ENCODE measurements at places on chromosomes 7 and 10. TPM values are rescaled to one million over a fixed set of nuclear protein-coding genes. Genes with fewer than 3 reads are reported as not detected.

The FAM237B gene
- not detected for polyA plus RNA-seq

The HGF gene
- polyA plus RNA-seq: 1.2 TPM

The MOGAT3 gene
- polyA plus RNA-seq: 69.3 TPM

The DNAH11 gene
- polyA plus RNA-seq: not detected

The ADAM22 gene
- polyA plus RNA-seq: 7.6 TPM

The HKDC1 gene
- polyA plus RNA-seq: 45.7 TPM

The C10orf67 gene
- polyA plus RNA-seq: not detected

GRCh38 chr10:95242581-95243317, 48.1 kb downstream of the PDLIM1 start:
- DNase-seq: peak; percentile 39

- no peak for DNase-seq
These were observed 494 bp upstream of the CFAP43 start for GRCh38 chr10:104232613-104233102.

- no peak for DNase-seq
These were observed 1016.4 kb upstream of the SORCS1 start for GRCh38 chr10:108180878-108181277.

DNA sequence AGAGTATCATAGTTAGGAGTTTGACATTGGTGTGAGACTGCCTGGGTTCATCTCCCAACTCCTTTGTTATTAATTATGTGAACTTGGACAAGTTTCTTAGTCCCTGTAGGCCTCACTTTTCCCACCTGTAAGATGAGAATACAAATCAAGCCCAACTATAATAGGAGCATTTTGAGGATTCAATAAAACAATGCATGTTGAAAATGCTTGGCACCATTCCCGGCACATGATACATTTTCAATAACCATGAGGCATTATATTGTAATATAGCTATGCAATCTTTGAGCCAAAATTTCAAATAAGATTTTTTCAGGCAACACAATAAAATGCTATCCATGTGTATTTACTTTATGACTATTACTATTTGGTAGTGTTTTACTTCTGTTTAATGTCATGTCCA, 229.0 kb upstream of the SP4 start:
- DNase-seq: no peak

- DNase-seq: no peak
These were observed 41.8 kb downstream of the PLEKHA8 start for GRCh38 chr7:30070052-30070451.

DNA sequence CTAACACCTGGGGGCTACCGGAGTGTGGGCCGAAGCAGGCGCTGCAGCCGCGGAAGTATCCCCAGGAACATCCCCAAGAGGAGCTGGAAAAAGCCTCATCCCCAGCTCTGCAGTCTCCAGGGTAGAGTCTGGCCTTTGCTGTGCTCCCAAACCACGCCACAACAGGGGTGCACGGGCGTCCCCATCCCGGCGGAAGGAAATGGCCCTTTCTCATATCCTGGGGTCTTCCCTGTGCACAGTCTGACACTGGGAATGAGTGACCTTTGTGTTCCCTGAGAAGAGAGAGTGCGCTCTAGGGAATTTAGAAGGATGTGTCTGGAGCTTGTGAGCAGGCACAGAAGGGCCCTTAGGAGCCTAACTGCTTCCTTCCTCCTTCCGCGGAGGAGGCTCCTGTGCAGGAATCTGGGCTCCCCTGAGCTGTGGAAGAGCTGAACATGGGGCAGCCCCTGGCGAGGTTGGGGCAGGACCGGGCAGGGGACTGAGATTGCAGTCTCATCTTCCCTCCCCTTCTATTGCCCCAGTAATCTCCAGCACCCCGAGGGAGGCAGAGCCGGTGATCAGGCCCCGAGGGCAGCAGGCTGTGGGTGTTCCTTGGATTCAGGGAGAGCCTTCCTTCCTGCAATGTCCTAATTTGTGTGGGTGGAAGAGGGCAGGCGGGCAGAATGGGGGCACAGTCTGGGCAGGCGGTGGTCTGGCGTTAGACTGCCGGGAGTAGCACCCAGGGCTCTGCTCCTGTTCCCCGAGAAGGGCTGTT, 1.3 kb downstream of the REPIN1 start:
- DNase-seq: peak; percentile 52

DNA sequence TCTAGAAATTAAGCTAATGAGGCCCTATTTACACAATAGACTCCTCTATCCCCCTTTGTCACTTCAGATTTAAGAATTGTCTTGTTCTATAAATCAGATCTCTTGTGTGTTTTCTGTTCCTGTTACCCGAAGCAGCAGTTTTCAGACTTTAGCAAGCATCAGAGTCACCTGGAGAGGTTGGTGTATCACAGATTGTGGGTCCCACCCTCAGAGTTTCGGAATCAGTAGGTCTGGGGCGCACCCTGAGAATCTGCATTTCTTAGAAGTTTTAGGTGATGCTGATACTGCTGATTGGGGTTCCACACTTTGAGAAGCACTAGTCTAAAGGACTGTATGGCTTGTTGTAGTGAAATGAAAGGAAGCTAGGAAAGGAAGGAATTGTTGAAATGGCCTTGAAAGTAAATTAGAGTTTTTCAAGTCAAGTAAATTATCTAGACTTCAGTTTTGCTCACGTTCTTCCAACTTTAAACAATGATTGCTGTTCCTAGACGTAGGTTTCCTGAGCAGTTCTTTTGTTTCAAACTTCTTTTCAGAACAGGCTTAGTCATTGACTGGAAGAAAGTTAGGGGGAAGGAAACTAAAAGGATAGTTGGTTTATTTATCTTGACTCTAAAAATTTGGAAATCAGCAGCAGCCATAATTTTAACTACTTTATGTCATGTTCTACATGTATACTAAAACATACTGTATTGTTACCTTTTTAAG, 15.7 kb downstream of the BPGM start:
- DNase-seq: no peak

- no peak for DNase-seq
These were observed 747.9 kb downstream of the NXPH1 start for GRCh38 chr7:9181356-9181755.

- DNase-seq: peak; percentile 65
These were observed 35.5 kb downstream of the SEMA3C start for GRCh38 chr7:80883154-80884025.

- no peak for DNase-seq
These were observed 50.1 kb downstream of the SEMA3A start for GRCh38 chr7:84144480-84144879.

GRCh38 chr10:113427236-113427735, 125.6 kb upstream of the HABP2 start:
- no peak for DNase-seq

DNA sequence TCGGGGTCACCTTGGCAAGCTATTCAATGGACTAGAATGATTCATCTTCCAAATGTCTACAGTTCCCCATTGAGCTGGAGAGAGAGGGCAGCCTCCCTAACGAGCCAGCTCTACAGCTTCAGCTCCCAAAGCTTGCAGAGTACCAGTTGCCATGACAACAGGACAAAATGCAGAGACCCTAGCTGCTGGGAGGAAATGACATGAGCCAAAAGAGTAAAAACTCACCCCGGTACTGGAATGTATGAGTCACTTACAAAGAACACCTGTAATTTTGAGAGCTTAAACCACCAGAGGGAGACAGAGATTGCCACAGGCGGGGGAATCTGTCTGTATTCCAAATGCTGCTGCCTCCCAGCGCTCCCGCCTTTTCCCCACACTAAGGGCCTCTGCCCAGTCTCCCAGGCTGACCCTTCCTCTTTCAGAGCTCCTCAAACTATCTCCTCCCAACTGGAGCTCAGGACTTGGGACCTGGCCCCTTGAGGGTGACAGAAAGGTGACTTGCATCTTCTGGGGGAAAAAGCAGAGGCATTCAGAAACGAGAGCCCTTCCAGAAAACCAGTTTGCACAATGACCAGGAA, 95.5 kb downstream of the CUL2 start:
- peak; percentile 75 for DNase-seq

DNA sequence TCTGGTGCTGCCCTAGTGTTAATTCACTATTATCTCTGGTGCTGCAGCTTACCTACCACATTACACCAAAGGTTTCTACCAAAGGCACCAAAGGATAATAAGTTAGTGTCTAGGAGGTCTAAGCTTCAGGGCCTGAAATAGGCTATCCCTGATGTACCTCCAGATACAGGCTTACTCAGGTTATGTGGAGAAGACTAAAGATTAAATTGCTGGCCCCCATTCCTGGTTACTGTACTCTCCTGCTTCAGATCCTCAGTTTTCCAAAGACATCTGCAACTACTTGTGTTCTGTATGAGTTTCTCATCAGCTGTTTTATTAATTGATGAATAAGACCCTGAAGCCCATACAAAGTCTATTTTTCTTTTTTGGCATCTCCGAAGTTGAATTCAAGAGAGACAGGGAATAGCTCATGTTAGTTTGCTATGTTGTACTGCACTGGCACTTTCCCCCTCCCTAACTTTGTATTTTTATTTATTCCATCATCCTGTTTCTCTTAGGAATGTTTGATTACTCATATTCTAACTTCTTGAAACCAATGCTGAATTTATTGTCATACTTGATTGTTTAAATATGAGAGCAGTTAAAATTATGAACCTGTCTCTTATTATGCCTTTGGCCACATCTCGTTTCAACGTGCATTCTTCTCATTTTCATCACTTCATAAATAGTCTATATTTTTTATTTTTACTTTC, 85.9 kb downstream of the PON1 start:
- no peak for DNase-seq

- no peak for DNase-seq
These were observed 39.4 kb upstream of the ATOH7 start for GRCh38 chr10:68271196-68271882.

GRCh38 chr7:8516976-8517375, 83.6 kb downstream of the NXPH1 start:
- no peak for DNase-seq

- DNase-seq: no peak
These were observed 1107.2 kb downstream of the NRG3 start for GRCh38 chr10:82982110-82982608.

GRCh38 chr7:122520971-122521555, 177.9 kb downstream of the RNF133 start:
- no peak for DNase-seq

DNA sequence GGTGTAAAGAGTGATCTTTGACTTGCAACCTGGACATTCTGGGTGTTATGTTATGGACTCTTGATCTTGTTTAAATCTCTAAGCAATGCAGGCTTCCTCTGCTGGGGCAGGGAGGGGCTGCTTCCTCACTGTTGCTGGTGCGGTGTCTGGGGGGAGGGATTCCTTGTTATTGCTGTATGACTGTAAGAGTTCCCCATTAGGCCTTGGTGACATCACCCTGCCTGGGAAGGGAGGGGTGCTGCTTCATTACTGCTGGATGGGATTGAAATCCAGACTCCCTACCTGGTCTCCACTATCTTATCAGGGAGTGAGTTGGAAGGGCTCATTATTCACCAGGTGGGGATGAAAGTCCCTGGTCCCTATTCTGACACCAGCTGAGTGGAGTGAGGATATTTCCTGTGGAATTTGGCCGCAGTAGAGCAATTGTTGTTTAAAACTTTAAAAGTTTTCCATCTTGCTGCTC, 8.8 kb downstream of the OGDH start:
- peak; percentile 99 for DNase-seq

DNA sequence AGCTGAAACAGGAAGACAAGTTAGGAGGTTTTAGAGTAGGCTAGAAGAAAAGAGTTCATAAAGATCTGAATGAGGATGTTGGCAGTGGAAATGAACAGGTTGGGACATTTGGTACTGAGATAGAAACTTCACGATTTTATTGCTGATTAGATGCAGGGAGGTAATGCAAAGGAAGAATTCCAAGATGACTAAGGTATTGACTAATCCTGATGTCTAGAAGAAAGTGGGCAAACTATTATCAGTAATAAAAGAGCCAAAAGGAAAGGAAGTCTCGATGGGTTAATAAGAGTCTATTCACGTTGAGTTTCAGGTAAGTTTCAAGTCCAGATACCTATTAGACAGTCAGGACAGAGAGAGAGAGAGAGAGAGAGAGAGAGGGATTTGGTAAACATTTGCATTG, 631.3 kb upstream of the LRRTM3 start:
- no peak for DNase-seq

GRCh38 chr10:84783386-84783785, 455.0 kb downstream of the CCSER2 start:
- DNase-seq: peak; percentile 8

DNA sequence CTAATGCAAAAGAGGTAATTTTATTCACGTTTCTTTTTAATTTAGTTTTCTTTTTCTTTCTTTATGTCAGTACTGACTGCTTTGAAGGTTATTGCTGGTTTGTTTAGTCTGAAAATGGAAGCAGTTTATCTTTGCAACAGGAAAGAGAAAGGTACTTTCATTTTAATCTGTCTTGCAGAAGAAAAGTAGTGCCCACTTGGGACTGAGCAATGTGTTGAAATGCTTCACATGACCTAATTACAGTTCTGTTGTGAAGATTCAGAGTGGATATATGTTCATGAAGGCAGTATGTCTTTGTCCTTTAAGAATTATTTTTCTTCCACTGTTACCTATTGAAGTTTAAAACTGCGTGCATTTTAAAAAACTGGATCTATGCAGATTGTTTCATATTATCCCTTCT, 80.1 kb downstream of the ANKIB1 start:
- no peak for DNase-seq

- no peak for DNase-seq
These were observed 288.5 kb downstream of the TCERG1L start for GRCh38 chr10:131022981-131023380.

GRCh38 chr10:78456649-78457400, 423.2 kb downstream of the RPS24 start:
- no peak for DNase-seq

GRCh38 chr7:155590215-155591018, 44.1 kb upstream of the CNPY1 start:
- DNase-seq: peak; percentile 21

Data from small intestine (tissue), 16 donors.